ENCODE measurements at places on chromosomes 5 and 9.

DNA sequence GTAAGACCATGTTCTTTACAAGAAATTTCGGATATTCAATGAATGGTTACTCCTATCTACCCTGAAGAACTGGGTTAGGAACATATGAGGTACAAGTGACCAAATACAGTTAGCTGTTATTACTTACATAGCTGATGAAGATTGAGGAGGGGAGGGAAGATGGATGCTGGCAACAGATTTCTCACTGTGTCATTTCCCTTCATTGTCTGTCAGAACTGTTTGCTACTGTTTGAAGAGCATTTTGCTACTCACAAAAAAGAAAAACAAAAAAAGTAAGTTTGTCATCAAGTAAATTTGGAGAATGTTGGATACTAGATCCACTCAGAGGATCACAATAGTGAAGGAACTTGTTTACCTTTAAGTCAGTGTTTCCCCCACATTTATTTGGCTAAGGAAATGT is 53.7 kb downstream of the ENC1 start:
- DNase-seq = no peak

DNA sequence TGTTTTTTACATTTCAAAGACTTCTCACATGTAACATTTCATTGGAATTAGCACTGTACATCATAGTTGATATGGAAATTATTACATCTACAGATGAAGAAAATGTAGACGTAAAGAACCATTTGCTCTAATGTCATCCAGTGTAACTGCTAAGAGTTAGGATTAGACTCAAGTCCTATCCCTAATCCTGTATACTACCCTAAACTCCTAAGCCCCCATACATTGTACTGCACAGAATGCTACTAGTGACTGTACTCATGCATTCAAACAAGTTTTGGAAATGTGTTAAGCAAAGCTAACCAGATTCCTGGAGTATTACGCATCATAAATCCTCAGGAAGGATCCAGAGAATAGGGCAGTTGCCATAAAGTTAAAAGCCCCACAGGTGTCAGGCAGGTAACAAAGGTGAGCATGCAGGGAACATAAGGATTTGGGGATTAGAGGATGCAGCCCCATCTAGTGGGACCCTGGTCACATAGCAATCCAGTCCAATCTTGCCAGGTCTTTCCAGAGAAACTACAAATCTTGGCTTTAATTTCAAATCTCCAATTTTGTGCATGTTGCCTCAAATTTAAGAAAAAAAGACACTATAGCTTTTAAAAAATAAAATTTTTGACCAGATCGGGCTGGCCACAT is 32.0 kb downstream of the HAVCR1 start:
- no peak for DNase-seq

GRCh38 chr5:108141676-108142075 is 240.2 kb downstream of the FBXL17 start:
- no peak for DNase-seq

- DNase-seq = no peak
These were observed 50.0 kb downstream of the CD180 start for GRCh38 chr5:67146574-67146973.

GRCh38 chr9:121294866-121295661 is 27.1 kb downstream of the GSN start:
- DNase-seq = no peak

- DNase-seq = no peak
These were observed 47.6 kb upstream of the PPP1R2B start for GRCh38 chr5:156802501-156802900.

DNA sequence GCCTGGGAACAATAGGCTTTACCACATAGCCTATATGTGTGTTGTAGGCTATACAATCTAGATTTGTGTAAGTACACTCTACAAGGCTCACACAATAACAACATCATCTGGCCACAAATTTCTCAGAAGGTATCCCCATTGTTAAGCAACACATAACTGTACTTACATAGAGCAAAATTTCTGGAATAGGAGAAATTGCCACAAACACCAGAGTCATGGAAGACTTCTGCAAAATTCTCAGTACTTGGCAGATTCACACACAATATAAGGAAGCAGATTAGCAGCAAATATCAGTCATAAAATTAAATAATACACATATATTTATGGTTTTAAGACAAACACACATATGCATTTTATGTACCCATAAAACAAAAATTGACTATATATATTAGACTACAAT is 16.4 kb downstream of the GNAQ start:
- no peak for DNase-seq

DNA sequence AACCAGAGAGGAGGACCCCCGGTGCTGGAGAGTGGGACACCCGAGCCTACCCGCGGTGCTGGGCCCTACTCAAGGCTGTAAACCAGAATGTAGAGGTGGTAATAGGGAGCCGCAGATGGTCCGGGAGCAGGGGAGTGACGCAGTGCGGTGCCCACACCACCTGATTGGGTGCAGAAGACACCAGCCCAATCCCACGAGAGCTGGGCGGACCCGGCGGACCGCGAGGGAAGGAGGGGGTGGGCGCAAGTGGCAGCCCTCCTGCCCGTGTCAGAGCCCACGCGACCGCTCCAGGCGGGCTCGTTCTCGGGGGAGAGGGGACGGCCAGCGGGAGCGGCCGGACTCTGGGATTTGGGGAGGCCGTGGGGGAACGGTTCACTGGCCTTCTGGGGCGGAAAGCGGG is 71.2 kb downstream of the C9orf50 start:
- DNase-seq = no peak

- no peak for DNase-seq
These were observed 43.0 kb downstream of the ADAMTSL1 start for GRCh38 chr9:18516965-18517364.

- no peak for DNase-seq
These were observed 578.7 kb upstream of the ZNF462 start for GRCh38 chr9:106284296-106284695.

- DNase-seq = peak; percentile 8
These were observed 32.5 kb downstream of the ANXA1 start for GRCh38 chr9:73183917-73184861.

DNA sequence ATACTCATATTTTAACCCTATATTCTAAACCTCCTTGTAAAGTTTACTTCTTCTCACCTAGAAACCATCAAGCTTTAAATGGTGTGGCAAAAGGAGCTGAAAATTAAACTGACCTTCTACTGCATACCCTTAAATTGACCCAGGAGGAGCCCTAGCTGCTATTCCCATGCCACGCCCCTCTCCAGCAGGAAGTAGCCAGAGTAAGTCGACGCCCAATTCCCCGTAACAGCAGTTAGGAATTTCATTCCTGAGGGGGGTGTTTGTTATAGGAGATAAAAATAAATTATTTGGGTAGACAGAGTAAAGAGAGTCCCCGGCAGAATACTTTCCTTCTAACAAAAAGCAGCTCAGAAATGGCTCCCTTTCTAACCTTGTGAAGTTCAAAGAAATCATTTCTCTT is 111.8 kb upstream of the FAM174A start:
- no peak for DNase-seq

GRCh38 chr9:22237497-22238363 is 208.9 kb upstream of the DMRTA1 start:
- no peak for DNase-seq

DNA sequence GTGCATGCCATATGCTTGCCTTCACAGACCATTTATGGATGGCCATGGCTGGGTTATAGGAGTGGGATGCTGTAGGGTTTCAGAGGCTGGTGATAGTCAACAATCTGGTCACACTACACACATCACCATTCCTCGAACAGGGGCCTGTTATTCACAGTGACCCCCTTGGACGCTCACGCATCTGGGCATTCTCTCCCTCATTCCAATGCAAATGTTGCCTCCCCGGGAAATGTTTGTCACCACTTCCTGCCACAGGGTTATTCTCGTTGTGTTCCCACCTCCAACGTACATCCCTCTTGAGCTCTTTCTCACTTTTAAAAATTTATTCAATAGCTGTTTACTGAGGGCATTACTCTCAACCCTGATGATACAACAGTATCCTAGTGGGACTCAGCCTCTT is 135.4 kb downstream of the SCAMP1 start:
- DNase-seq = no peak

- DNase-seq = no peak
These were observed 130.9 kb upstream of the CHD1 start for GRCh38 chr5:99059685-99060084.

GRCh38 chr5:54162184-54162583 is 148.2 kb downstream of the ARL15 start:
- DNase-seq = no peak

DNA sequence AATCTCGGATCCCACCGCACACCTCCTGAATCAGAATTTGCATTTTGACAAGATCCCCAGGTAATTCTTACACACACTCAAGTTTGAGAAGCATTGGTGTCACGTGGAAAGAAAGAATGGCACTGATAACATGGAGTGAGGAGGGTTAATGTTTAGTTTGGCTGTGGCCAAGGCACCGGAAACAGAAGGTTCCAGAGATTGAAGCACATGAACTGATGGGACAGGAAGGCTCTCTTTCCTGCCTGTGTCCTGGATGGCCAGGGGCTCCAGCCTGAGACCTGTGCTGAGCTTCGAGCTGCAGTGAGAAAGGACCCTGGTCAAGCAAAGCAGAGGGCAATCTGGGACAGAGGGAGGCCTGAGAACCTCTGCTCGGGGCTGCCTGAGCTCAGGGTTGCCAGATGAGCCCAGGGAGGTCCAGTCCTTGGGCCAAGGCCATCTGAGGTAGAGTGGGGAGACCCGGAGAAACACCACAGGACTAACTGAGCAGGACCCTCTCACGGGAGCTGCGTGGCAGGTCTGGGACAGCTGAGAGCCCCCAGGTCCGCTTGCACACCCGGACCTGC is 27.3 kb downstream of the AFAP1L1 start:
- DNase-seq = no peak

DNA sequence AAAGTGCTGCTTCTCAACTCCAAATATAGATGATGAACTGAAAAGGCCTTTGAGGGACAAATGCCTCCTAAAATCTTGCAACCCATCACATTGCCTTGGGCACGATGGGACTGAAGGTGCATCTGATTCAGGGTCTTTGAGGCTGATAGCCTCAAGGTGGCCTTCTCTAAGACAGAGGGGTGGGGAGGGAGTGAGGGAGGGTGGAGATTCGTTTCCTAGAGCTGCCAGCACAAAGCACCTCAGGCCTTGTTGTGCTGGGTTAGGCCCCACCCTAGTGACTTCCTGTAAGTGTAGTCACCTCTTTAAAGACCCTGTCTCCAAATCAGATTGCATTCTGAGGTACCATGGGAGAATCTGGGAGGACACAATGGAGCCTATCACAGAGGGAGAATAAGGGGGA is 57.1 kb downstream of the BARX1 start:
- no peak for DNase-seq

DNA sequence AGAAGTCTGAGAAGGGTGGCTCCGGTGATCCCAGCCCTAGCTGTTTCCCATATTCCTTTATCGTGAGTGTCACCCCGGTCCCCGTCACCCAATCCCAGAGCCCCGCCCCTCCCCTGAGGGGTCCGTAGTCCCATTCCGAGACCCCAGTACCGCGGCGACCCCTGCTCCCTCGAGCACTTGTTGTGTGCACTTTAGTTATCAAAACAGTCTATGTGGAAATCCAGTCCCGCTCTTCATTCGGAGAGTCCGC is 223 bp downstream of the LRSAM1 start:
- no peak for DNase-seq

GRCh38 chr9:125990186-125990792 is 243.1 kb downstream of the PBX3 start:
- no peak for DNase-seq

DNA sequence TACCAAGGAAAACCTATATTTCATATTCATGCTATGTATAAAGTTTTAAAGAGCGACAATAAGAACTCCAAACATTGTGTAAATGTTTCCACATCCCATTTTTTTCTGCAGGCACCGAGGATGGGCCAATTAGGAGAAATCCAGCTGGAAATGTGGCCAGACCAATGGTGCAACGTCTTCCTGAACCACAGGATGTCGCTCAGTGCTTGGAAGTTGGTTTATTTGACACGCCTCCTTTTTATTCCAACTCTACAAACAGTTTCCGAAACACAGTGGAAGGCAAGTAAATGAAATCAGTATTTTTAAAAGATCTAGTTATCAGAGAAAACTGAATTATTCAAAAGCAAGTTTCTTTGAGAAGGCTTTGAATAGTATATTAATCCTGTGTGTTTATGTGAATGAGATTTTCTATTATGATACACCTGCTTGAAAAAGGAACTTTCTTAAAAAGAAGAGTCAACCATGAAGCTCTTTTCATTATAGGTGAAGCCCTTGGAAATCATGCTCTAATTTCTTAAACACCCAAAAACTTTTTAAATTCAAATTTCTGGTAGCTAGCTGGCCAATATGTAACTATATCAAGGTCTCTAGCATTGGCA is 9.1 kb downstream of the TYRP1 start:
- DNase-seq = no peak

DNA sequence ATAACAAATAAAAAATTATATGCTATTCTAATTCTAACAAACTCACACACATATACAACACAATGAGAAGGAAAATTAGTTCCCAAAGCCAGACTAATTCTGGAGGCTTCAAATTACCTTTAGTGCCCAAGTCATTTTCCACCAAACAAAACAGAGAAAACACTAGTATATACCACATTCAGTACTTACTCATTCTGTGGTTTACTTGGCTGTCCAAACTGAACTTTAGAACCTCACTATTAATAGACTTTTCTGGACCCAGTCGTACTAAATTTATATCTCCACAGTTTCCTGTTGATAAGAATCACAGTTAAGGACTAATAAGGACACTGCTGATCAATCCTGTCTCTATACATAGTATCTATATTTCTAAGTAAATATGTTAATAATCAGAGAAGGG is 66.4 kb downstream of the SETX start:
- DNase-seq = no peak

GRCh38 chr5:107835096-107835495 is 164.4 kb upstream of the EFNA5 start:
- no peak for DNase-seq

DNA sequence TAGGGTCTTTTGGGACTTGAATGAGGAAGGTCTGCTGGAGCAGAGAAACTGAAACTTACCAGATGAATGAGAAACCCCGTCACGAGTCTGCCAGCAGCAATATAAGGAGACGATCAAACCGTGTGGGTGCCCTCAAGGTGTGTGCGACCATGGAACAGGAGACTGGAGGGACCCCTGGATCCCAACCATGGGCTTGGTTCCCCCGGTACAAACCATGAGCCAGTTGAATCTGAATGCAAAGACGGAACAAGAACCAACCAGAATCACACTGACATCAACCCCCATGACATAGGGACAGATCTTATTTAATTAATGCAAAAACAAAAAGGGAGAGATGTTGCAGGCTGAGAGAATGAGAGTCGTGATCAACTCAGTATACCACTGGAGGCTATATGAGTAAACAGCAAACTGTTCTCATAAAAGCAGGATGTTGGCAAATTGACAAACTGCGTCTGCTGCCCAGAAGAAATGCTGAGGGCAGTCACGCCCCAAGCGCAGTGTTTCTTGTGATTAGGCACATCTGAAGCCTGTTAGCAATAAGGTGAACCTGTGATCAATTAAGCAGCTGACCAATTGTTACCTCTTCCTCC is 475.5 kb upstream of the ACO1 start:
- DNase-seq = no peak

DNA sequence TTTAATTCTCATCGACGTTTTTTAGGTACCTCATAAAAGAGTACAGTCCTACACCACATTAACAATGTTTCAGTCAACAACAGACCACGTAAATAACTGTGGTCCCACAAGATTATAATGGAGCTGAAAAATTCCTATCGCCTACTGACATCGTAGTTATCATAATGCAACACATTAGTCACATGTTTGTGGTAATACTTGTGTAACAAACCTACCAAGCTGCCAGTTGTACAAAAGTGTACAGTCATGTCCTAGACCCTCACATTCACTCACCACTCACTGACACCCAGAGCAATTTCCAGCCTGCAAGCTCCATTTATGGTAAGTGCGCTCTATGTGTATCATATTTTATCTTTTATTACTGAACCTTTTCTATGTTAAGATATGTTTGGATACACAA is 16.8 kb downstream of the GNAQ start:
- DNase-seq = no peak

Measured in GM12864 (cell line).